ENCODE measurements at places on chromosomes 7 and 10.

DNA sequence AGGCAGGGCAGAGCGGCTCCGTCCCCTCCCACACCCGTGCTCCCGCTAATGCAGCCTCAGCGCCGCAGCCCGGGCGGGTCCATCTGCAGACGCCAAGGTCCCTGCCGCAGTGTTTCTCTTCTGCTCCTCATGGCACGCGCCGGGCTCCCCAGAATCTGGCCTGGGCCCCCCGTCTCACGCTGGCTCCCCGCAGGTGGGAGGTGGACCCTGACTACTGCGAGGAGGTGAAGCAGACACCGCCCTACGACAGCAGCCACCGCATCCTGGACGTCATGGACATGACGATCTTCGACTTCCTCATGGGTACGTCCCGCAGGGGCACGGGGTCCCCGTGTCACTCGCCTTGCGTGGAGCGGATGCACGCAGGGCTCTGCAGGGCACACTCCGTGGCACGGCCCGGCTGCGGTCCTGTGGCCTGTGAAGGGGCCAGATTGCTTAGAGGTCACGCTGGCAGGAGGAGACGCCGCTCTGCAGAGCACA, 33.5 kb upstream of the FOXL3 start:
- no peak overlapping the region for H3K27ac ChIP-seq
- no peaks in the 10 kb centered on the region for H3K36me3 ChIP-seq
- H3K4me3 ChIP-seq = no peak overlapping the region
- no peaks in the 10 kb centered on the region for H3K27me3 ChIP-seq
- H3K4me1 ChIP-seq = no peaks in the 10 kb centered on the region
- DNase-seq = no peak

GRCh38 chr10:21726601-21727225, 192.7 kb downstream of the MLLT10 start:
- H3K27ac ChIP-seq = no peak overlapping the region
- H3K36me3 ChIP-seq = peaks cover 8% of the 10 kb centered on the region
- peaks cover 26% of the 10 kb centered on the region for H3K4me1 ChIP-seq

DNA sequence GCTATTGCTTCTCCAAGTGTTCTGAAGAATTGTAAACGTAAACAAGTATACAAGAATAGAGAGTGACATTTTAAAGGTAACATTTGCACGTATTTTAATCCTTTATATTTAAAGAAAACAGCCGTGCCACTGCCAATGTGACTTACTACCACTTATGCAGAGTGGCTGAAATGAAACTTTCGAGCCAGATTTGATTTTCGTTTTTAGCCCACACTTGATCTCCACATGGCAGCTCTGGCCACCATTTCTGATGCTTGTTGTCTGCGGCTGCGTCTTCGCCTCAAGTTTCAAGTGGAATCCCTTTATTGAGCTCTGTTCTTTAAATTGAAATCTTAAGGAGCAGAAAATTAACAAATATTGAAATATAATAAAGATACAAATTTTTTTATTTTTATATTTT, 70.0 kb downstream of the ELAPOR2 start:
- H3K4me1 ChIP-seq = peaks cover 4% of the 10 kb centered on the region
- H3K4me3 ChIP-seq = no peak overlapping the region
- H3K36me3 ChIP-seq = no peaks in the 10 kb centered on the region
- no peak overlapping the region for H3K27ac ChIP-seq

DNA sequence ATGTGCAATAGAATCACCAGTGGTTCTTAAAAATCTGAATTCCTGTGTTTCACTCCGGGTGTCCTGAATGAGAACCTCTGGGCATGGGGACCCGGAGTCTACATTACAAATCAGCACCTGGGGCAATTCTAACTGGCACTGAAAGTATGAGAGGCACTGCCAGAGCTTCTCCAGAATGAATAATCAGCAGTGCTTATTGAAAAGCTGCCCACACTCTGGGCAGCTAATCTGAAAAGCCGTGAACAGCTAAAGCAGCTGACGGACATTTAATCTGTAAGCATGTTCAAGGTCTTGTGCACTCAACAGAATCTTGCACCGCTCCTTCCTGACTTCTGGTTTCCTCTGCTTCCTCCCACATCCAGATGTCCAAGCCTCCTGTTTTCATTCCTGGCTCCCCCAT, 113.3 kb upstream of the KIF5B start:
- no peak overlapping the region for H3K27ac ChIP-seq
- H3K27me3 ChIP-seq = no peaks in the 10 kb centered on the region
- H3K36me3 ChIP-seq = no peaks in the 10 kb centered on the region
- H3K4me1 ChIP-seq = no peaks in the 10 kb centered on the region

DNA sequence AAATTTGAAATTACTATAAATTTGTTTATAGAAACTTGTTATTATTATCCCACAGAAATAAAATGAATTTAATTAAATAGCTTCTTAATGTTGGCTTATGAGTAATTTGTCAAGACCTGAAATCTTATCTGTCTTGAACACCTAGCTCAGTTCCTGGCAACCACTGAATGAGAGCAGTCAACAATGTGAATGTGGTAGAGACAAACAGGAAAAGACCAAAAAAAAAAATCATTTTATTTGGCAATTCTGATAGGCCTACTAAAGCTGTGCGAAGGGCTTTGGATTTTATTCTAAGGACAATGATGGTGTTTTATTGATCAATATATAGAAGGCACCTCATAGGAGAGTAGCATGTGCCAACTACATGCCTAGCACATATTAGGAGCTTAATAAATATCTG, 127.8 kb upstream of the RSU1 start:
- H3K27me3 ChIP-seq = no peaks in the 10 kb centered on the region
- H3K4me3 ChIP-seq = no peak overlapping the region

- no peaks in the 10 kb centered on the region for H3K4me1 ChIP-seq
- no peaks in the 10 kb centered on the region for H3K27me3 ChIP-seq
- no peak for DNase-seq
- H3K4me3 ChIP-seq = no peak overlapping the region
- no peak overlapping the region for H3K27ac ChIP-seq
- H3K36me3 ChIP-seq = no peaks in the 10 kb centered on the region
These were observed 30.5 kb downstream of the SHTN1 start for GRCh38 chr10:116974456-116975005.

DNA sequence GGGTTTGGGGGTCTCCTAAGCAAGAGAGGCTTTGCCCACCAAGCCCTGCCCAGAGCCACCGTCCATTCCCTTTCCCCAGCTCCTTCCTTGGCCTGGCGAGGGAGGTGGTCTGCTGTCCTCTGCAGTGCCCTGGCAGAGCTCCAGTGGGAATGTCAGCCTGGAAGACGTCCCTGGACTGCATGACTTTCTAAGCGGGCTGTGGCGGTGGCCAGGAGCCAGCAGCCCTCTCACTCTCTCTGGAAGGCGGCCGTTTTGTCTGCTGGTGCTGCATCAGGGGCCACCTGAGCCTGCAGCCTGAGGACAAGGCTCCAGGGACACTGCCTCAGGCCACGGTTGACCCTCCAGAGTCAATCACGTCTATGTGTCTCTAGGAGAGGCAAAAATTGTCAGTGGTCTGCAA, 271.0 kb downstream of the SKAP2 start:
- no peaks in the 10 kb centered on the region for H3K4me1 ChIP-seq
- DNase-seq = no peak
- H3K27ac ChIP-seq = no peak overlapping the region
- no peaks in the 10 kb centered on the region for H3K27me3 ChIP-seq
- H3K4me3 ChIP-seq = no peak overlapping the region

DNA sequence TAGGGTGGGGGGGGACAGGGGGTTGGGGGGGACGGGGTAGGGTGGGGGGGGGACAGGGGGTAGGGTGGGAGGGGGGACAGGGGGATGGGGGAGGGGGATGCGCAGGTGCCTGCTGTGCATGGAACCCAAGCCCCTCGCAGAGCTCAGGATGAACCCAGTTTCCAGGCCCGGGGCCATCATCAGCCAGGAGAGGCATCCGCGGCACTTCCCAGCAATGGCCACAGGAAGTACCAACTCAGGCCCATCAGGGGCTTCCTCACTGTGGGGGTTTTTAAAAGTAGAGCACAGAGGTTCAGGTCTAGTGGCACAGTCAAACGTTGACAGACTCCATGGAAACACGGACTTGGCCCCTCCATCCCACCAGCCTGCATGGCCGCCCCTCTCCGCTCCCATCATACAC, 172.7 kb downstream of the DIP2C start:
- no peaks in the 10 kb centered on the region for H3K27me3 ChIP-seq
- no peaks in the 10 kb centered on the region for H3K4me1 ChIP-seq
- no peaks in the 10 kb centered on the region for H3K36me3 ChIP-seq
- DNase-seq = no peak
- no peak overlapping the region for H3K27ac ChIP-seq

DNA sequence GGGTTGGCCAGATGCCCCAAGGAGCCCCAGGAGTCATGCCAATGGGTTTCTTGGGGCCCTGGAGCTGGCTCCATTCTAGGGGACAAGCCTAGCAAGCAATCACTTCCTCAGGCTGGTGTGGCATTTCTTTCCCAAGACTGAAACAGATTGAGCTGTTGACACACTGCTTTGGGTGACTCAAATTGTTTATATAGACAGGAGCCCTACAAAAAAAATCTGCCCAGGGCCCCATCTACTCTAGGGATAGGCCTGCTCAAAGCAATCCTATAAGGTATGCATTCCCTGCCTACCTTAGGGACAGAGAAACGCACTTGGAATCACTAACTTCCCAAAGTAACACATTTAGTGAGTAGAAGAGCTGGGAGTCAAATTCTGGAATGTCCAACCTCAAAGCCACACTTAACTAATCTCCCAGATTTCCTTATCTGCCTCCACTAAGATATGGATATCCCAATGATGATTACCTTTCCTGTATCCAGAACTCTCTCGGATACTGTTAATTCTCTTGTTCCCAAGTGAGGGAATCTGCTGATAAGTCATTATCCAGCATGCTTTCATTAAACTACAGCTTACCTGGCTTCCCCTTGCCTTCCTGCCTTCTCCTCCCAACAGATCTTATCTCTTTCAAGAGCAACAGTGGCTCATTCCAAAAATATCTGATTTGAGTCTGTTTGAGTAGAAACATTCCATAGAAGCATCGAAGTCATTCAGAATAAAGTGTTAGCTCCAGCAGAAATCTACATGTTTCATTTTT, 3.1 kb downstream of the ABLIM1 start:
- H3K4me1 ChIP-seq = no peaks in the 10 kb centered on the region
- no peaks in the 10 kb centered on the region for H3K36me3 ChIP-seq
- no peaks in the 10 kb centered on the region for H3K27me3 ChIP-seq
- no peak overlapping the region for H3K27ac ChIP-seq

- no peaks in the 10 kb centered on the region for H3K27me3 ChIP-seq
- H3K36me3 ChIP-seq = no peaks in the 10 kb centered on the region
- H3K4me3 ChIP-seq = no peak overlapping the region
- H3K27ac ChIP-seq = no peak overlapping the region
- H3K4me1 ChIP-seq = no peaks in the 10 kb centered on the region
These were observed 17.2 kb downstream of the SFR1 start for GRCh38 chr10:104139221-104139620.

DNA sequence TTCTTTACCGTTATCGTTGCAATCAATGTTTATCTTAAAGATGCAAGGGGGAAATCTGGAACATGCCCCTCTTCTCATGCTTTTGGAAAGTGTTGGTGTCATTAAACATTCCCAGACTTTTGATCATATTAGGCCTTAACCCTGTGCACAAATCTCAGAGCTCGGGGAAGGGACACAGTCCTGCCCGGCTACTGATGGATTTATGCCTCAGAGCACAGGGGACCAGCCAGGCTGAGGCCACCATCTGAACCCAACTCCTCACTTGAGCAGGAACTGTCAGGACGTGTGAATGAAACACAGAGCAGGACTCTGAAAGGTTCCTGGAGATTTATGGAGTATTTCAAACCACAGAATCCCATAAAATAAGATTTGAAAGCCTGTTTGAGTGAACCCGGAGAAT, 132.0 kb upstream of the CXCL12 start:
- no peaks in the 10 kb centered on the region for H3K4me1 ChIP-seq
- no peaks in the 10 kb centered on the region for H3K36me3 ChIP-seq
- DNase-seq = no peak
- H3K27ac ChIP-seq = no peak overlapping the region

GRCh38 chr7:94655126-94655847, 646 bp downstream of the SGCE start:
- peaks cover 25% of the 10 kb centered on the region for H3K4me1 ChIP-seq
- peak overlapping the region; percentile 23 for H3K4me3 ChIP-seq
- DNase-seq = peak; percentile 1
- no peak overlapping the region for H3K27ac ChIP-seq
- no peaks in the 10 kb centered on the region for H3K36me3 ChIP-seq
- H3K27me3 ChIP-seq = peaks cover 31% of the 10 kb centered on the region

DNA sequence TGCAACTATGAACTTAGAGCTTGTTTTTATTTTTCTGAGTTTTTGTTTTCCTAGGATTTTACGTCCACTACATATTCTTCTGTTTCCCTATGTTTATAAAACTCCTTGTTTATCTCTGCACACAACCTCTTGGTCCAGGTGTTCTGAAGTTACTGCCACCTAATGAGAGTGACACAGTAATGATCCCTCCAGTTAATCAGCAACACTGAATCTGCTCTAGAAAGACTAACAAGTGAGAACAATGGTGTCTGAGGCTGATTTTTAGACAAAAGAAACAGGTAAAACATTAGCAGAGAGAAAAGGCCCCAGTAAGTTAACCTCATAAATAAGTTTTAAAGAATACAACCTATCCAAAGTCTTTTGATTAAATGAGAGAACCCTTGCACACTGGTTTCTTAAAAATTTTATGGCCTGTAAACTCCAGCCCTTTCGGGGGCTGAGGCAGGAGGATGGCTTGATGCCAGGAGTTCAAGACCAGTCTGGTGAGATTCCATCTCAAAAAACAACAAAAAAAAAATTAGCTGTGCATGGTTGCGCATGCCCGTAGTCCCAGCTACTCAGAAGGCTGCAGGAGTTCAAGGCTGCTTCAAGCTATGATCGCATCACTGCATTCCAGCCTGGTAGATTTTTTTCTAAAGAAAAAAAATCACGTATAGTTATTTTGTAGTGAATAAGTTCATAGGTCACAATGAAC, 397.6 kb downstream of the MAGI2 start:
- no peak overlapping the region for H3K27ac ChIP-seq
- no peaks in the 10 kb centered on the region for H3K36me3 ChIP-seq
- no peaks in the 10 kb centered on the region for H3K27me3 ChIP-seq
- H3K4me3 ChIP-seq = no peak overlapping the region
- DNase-seq = no peak
- no peaks in the 10 kb centered on the region for H3K4me1 ChIP-seq

DNA sequence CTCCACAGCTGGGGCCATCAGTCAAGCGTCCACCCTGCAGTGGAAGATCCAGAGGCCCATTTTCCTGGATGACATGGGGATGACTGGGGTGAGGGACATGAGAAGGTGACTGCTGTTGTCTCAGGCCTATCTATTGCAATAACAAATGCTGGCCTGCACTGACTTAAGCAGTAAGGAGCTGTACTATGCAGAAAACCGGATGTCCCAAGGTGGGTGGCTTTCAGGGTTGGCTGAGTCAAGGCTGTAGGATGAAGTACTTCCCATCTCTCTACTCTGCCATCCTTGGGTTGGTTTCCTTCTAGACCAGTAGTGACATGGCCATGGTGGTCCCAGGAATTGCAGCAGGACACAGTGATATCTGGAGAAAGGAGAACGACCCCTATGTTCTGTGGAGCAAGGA, 48.1 kb downstream of the NEURL1 start:
- peaks cover 5% of the 10 kb centered on the region for H3K27me3 ChIP-seq
- H3K4me3 ChIP-seq = no peak overlapping the region
- peaks cover 9% of the 10 kb centered on the region for H3K4me1 ChIP-seq

- H3K27ac ChIP-seq = no peak overlapping the region
- no peaks in the 10 kb centered on the region for H3K27me3 ChIP-seq
- H3K4me1 ChIP-seq = no peaks in the 10 kb centered on the region
- no peaks in the 10 kb centered on the region for H3K36me3 ChIP-seq
- DNase-seq = no peak
These were observed 22.7 kb downstream of the HOXA1 start for GRCh38 chr7:27073076-27073475.

Measured in CD4-positive, alpha-beta memory T cell (primary cell).